ENCODE measurements at places on chromosomes 4 and X.

DNA sequence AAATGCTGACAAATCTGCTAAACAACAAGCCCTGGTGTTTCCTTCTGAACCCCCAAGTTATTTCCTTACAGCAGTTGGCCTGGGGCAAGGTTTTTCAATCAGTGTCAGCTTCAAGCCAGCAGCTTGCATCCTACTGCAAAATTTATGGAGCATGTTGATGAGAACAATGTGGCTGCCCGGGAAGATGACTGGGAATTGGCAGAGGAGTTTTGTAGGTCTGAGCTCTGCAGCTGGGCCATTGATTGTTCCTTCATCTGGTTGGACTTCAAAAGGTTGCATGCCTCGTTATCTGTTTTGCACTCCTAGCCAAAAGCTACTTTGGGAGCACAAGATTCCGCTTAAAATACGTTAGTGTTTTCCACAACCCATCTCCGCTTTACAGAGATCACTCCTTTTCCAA, 1030.3 kb upstream of the LCORL start:
- DNase-seq: no peak

DNA sequence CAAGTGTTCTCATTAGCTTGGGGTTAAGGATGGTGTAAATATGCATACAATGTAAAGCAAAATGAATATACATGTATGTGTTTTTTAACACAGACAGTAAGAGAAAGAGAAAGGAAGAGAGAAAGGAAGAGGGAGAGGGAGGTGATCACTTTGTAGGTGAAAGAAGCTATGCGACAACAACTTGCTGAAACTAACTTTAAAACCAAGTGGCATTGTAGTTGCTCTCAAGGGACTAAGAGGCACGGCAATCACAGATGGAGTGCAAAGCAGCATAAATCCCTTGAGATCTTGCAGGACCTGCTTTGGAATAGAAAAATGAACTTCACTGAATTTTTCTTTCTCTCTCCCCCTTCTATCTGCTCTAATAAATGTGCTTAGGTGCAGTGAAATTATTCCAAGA, 1665.0 kb upstream of the TENM3 start:
- DNase-seq: no peak

- no peak for DNase-seq
Measured at GRCh38 chrX:30215357-30215843, at the start of gene MAGEB2. Gene MAGEB2 (plus strand): TSS chrX:30215563. CDS start chrX:30218581, 3,018 bp downstream.

GRCh38 chr4:3527914-3528876, 4.0 kb downstream of the LRPAP1 start:
- DNase-seq: no peak

DNA sequence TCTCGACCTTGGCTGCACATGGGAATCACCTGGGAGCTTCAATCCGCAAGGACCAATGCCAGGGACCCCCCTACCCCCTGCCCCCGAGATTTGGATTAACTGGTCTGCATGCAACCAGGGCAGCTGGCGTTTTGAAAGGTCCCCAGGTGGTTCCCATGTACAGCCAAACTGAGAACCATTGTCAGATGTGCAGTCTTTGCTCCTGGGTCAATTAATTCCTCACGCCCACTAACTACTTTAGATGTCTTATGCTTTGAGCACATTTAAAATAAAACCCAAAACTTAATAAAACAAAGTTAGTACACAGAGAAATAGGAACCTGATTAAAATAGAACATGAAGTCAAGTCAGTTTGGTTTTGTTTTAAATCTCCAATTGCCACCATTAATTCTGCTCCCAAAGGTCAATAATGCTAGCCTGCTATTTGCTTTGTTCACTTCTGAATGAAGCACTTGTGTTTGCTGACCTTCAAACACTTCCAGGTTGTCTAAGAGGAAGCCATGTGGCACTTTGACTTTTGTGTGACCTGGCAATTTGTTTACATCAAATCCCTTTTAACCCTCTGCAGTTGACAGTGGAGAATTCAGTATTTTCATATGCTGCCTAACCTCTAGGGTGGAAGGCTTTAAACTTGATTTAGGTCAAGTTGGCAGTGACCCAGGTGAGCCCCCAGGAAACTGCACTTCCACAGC, 27.2 kb upstream of the TMSB4X start:
- DNase-seq: no peak

- DNase-seq: no peak
Measured at GRCh38 chr4:156797206-156797605, 174.4 kb downstream of the PDGFC start.

GRCh38 chr4:73698217-73698616, 42.2 kb upstream of the CXCL8 start:
- no peak for DNase-seq

DNA sequence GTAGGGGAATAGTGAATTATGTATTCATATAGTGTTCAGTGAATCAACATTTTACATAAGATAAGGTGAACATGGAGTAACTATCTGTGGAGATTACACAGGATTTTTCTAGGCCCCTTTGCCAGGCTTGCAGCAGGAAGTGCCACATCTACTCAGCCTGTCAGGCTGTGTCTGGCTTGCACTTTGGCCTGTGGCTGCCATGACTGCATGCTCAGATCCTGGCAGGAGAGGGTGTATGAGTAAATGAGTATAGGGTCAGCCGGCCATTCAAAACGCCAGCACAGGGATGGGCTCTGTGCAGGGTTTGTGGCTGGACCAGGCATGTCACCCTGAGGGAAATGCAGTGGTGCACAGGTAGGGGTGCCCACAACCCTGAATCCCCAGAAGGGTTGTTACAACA, 51.9 kb downstream of the UBQLN2 start:
- DNase-seq: no peak

GRCh38 chr4:163111588-163111987, 55.1 kb downstream of the NAF1 start:
- no peak for DNase-seq

- DNase-seq: no peak
Measured at GRCh38 chr4:164648151-164648848, 105.6 kb upstream of the SMIM31 start.

- peak; percentile 87 for DNase-seq
Measured at GRCh38 chrX:151825925-151826485, 86.7 kb upstream of the MAGEA4 start.

DNA sequence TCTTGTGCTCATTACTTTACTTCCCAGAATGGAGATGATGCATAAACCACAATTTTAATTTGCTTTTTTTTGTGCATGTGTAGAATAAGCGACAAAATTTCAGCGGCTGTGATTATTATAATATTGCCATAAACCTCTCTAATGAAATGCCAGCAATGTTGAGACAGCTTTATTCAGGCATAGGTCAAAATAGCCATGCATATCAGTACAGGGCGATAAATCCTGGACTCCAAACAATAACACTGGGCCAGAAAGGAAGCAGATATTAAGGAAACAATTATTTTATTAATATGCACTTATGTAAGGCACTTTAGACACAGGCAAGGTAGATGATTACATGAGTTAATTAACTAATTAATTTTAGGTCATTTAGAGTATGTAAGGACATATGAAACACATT, 47.1 kb downstream of the ARHGEF38 start:
- DNase-seq: no peak

DNA sequence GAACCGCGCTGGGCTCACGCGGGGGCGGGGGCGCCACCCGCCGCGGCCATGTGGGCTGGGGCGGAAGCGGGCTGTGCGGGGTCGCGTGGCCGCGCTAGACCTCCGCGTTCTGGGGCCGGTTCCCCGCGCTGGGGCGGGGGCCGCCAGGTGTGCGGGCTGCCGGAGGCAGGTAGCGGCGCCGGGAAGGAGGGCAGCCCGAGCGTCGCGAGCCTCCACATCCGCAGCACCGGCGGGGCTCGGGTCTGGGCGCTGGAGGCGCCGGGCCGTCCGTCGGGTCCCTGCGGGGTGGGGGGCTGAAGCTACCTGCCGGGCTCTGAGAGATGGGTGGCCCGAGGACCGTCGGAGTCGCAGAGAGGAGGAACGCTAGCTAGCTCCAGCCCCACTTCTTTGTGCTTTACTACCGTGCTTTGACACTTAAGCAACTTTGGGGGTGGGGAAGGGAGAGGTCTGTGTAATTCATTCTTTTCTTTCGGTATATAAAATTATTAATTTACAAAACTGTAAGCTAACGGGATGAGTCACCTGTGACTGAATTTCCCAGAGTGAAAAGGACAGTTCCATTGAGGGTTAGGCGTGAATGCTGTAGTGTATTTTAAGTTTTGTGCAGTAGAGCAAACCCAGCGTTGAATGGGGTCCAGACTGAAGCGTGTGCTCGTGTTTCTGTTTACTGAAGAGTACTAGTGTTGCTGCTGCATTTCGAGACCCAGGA, 689 bp downstream of the METAP1 start:
- DNase-seq: no peak

DNA sequence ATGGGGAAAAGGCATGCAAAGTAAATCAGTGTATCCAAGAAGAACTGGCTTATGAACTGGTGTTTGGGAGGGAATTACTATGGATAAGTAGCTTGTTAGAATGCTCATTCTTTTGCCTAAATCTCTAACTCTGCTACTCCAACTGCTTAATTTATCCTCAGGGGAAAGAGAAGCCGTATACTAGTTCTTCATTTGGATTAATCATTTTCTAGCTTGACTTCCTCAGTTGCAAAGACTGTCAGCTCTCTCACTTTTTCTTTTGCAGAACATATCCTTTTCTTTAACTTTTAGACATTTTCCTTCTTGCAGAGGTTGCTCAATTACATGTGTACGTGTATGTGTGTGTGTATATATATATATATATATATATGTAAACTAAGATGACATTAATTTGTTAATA, 21.9 kb downstream of the GPRIN3 start:
- no peak for DNase-seq

DNA sequence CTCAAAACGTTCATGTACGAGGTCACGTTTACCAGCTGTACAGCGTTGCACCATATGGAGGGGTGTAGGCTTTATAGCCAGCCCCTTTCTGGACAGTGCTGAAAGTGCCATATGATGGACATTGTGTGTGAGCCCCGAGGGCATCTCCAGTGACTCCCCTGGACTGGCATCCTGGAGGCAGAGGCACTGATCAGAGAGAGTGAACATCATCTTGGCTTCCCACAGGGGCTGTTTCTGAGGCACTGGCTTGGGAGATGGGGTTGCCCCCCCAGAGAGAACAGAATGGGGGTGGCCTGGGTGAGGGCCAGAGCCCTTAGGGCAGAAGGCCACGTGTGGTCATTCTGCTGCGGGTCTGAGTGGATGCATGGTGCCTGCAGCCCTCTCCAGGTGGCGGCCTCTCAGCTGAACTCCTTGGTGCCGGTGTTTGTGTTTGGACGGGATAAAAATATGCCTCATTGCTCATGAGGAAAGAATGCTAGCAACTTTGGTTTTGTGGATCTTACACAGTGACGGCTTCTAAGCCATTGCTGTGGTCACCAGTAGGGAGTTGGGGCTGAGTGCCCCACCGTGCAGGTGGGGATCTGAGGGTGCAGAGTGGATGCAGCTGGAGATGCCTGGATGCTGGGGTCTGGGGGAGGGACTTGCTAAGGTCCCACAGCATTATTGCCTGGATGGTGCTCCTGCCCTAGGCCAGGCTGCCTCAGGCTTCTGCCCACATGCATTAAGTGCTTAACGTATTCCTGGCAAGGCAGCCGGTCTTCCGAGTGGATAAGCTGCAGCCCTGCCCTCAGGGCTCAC, 3.4 kb downstream of the WFS1 start:
- DNase-seq: no peak

DNA sequence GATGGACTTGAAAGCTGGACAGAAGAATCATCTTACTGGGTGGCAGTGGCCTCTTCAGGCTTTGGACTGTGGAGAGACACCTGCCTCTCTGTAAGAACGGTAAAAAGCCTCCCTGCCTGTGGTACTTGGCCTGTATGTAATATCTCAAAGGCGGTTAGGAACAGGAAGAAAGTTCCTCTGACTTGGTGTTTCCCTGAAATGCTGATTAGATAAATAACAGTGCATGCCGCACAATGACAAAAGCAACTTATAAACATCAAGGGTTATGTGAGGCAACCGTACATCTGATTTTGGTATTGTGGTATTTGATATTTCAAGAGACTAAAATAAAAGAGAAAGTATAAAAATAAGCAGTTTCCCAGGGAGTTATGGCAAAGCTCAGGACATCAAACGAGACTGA, 92.4 kb upstream of the SORBS2 start:
- DNase-seq: no peak

- no peak for DNase-seq
Measured at GRCh38 chrX:130719413-130719812, 183.6 kb downstream of the ENOX2 start.

GRCh38 chrX:109952985-109953905, 49.7 kb upstream of the TMEM164 start:
- DNase-seq: no peak

- no peak for DNase-seq
Measured at GRCh38 chr4:67256388-67257043, 288.8 kb downstream of the CENPC start.

- no peak for DNase-seq
Measured at GRCh38 chrX:8305350-8305749, 134.3 kb upstream of the VCX2 start.

DNA sequence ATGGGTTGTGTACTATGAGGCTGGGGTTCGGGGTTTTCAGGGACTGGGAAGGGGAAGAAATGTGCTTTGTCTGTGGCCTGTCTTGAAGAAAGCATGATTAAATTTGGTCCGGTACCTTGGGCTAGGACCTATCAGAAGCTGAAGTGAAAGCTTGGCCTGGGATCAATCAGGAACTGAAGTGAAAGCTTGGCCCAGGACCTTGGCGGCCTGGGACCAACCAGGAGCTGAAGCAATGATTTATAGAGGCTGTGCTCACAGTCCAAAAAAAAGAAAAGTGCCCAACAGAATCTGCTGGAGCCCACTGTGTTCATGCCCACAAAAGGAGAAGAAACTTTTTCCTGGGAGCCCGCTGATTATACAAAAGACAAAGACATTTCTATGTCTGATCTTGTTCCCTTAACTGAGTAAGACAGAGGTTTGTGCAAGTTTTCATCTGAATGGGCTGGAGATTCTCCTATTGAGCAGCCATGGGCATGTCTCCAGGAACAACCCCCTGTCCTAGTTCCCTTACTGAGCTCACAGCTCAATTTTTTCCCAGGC, 1427.9 kb downstream of the FAM133A start:
- DNase-seq: no peak

DNA sequence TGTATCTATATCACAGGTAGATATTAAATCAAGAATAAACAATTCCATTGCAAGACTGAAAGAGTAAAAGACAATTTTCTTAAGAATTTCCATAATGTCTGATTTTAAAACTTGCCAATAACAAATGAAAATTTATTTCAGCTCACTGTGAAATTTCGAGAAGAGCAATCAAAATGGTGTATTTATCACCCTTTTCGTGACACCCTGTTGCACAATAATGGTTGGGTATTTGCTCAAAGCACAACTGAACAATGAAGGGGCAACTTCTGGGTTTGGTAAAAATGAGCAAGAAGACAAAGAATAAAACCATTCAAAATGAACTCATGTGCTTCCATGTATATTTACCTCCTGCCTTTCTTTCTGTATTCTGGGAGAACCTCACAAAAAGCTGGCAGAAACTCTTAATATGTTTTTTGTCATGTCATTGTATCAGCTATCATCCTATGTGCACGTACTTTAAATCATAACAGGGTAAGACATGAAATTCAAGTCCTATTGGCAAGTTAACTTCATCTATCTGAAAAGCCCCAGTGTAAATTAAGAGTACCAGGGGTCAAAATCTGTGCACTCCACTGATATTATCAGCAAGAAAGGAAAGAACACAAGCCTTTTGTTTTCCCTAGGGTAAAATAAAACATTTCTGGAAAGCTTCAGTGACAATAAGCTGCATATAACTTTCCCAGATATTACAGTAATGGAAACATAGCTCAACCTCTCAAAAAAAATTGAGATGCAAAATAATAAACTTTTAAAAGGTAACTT, 126.9 kb upstream of the CBR4 start:
- no peak for DNase-seq
